ENCODE measurements at places on chromosomes 4 and X.

DNA sequence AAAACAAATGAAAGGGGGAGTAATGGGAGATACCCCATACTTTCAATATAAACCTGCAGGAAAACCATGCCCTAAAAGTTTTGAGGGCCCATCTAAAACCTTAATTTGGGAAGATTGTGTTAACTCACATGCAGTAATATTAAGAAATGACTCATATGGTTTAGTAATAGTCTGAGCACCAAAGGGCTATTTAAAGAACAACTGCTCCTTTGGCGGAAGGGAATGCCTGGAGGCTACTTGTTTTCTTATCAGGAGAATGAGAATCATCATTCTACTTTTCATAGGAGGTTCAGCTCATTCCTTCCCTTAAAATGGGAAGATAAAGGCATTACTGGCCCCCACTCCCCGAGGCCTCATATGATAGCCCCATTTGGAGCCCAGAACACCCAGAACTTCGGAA lies 47.6 kb downstream of the SPIN3 start:
- no peak for DNase-seq

GRCh38 chr4:79798047-79798446 lies 275.0 kb downstream of the ANTXR2 start:
- no peak for DNase-seq

- no peak for DNase-seq
Observed at GRCh38 chrX:64176876-64177275, 28.6 kb downstream of the AMER1 start.

GRCh38 chrX:43140582-43140981 lies 362.6 kb upstream of the PPP1R2C start:
- no peak for DNase-seq

GRCh38 chr4:61772126-61772525 lies 572.0 kb downstream of the ADGRL3 start:
- DNase-seq = no peak

DNA sequence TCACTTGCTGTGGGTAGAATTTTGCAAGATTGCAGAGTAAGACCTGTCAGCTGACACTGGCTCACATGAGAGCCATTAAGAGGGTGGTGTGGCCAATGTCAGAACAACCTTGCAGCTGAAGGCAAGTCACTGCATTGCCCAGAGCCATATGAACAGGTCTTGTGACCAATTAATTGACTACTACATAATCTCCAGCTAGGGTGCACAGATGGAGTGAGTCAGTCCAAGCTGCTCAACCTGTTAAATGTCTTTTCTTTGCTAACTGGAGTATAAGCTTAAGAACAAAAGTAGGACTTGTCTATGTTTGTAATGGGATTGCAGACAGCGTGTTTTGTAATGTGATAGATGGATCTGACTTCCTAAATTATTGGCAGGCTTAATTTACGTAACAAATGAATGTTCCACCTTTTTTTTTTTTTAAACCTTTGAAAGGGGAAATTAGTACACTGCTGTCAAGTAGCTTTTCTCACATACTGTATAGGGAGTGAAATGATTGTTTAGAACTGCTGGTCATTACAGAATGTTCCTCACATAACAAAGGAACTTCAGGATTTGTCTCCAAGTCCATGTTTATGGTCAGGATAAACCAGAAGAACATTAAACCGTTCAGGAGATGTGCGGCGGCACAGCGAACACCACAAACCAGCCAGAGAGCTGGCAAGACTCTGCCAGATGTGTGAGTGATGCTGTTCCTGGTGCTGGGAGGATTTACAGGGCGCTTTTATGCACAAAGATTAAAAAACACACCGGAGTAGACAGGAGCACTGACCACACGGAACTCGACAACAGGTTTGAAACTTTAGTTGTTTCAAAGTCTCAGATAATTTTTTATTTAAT lies 37.0 kb downstream of the FNIP2 start:
- no peak for DNase-seq

GRCh38 chrX:112968351-112969133 lies 127.9 kb upstream of the AMOT start:
- no peak for DNase-seq

All from NCI-H2081 treated with DMSO at 0.1 percent for 48 hours (cell line).